Activated T-cell treated with anti-CD3 and anti-CD28 coated beads, Interleukin-2, amount 50 U/mL, for 1 hour (primary cell): ENCODE measurements at places on chromosomes 1 and 21.

- DNase-seq, result no peak
Observed at GRCh38 chr1:23114424-23115079, 54.1 kb downstream of the LUZP1 start.

DNA sequence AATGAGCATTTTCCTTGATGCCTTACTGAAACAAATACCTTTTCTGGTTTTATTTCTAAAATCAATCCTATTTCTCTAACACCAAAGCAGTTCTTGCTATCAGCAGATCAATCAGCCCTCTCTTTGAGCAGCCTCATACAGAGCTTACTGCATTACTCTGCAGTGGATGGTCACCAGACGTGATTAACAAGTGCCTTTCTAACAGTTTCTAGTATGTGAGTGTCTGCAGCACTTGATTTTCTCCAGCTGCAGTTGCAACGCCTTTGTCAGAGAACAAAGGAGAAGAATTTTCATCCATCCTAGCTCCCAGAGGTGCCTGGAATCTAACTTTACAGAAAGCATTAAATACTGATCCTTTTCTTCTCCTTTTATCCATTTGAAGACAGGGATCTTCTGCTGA, 177.3 kb upstream of the SGIP1 start:
- no peak for DNase-seq

DNA sequence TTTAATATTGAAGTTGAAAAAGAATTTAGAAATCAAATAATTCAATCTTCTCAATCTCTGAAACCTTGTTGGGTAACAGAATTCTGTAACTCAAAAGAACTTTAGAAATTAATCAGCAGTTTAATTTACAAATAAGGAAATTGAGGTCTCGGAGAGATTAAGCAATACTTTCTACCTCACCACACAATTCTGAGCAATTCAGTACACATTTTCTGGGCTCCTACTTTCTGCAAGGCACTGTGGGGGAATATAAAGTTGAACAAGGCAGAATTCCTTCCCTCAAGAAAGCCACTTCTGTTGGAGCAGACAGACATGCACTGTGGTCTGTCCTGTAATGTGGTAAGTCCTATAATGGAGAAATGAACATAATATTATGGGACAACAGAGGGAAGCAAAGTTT, 47.7 kb downstream of the MEF2D start:
- DNase-seq, result no peak

DNA sequence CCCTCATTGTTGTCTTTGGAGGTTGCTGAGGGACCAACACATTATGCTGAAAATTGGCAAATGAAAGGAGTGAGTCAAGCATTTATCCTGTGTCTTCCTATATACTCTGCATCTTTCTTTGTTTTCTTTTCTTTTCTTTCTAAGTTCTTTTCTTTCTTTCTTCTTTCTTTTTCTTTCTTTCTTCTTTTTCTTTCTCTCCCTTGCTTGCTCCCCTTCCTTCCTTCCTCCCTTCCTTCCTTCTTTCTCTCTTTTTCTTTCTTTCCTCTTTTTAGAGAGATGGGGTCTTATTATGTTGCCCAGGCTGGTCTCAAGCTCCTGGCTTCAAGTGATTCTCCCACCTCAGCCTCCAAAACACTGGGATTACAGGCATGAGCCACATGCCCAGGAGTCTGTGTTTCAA, 28.3 kb upstream of the COX20 start:
- no peak for DNase-seq

GRCh38 chr21:17498586-17498985, 14.3 kb upstream of the CXADR start:
- no peak for DNase-seq

DNA sequence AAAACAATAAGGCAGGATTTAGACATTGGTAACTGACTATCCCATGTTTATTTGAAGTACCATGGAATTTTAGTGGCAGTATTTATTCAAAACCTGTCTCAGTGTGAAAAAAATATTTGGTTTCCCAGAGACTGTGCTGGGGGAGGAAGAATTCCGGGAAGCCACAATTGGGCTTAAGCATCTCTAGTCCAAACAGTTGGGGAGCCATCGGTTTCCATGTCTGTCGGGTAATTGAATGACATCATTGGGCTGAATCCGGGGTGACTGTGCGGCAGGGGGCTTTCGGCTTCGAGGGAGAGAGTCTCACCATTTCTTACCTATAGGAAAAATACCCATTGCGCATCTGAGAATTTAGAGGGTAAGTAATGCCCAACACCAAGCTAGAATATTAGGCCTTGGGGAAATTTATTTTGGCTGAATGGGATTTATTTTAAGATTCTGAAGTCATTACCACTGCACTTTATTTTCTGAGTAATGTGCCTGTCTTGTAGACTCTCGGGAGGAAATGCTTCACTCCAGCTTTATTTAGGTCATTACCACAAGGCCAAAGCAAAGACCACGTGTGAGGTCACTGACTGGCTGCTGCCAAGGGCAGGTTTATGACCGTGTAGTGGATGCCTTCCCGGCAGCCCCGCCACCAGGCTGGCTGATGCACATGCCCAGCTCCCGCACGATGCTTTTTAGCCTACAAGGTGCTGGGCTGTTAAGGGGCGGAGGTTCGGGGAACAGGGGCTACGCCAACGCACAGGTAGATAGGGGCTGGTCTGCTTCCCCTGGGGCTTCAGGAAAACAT, 23.1 kb upstream of the UMODL1 start:
- no peak for DNase-seq
